ENCODE measurements at places on chromosomes 16 and 17.

- no peak for DNase-seq
These were observed 251.4 kb upstream of the KIF2B start for GRCh38 chr17:53571342-53571741.

DNA sequence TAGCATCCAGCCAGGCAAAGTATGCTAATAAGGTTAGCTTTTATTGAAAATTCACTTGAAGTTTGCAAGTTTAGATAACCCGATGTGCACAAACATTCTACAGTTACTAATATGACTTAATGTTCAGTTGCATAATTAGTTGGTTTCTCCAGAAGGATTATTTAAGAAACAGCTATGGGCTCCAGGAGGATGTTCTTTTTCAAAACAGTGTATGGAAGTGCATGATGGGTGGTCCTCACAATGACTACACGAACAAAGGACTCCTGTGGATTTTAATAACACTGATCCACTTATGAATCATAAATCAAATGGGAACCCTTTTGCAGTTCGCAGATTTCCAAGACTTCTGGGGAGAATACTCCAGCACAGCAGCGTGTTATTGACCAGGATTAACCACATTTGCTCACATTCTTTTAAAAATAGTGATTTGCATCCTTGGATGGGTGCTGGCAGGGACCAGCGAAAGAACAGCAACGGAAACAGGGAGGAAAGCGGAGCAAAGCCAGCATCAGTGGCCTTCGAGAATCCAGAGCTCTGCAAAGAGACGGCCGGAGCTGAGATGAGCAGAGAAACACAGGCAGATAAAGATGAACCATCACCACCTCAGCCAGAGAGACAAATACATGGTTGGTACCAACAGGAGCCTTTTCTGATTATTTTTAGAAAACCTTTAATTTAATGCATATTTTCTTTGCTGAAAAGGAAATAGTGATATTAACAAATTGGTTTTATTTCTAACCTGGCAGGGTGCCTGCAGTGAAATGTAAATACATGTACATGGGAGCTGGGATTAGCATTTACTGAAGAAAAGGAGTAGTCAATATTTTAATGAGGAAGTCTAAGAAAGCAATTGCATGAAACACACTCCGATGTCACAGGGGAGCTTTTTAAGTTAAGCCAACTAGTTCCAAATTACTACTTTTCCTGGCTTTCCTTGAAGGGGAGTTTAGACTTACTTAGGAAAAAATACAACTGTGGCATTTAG lies 623.2 kb upstream of the ZFHX3 start:
- DNase-seq: no peak

GRCh38 chr16:30924076-30924912 lies 922 bp downstream of the FBXL19 start:
- no peak for DNase-seq

GRCh38 chr17:35241520-35241919 lies 1.4 kb upstream of the SLFN5 start:
- no peak for DNase-seq

DNA sequence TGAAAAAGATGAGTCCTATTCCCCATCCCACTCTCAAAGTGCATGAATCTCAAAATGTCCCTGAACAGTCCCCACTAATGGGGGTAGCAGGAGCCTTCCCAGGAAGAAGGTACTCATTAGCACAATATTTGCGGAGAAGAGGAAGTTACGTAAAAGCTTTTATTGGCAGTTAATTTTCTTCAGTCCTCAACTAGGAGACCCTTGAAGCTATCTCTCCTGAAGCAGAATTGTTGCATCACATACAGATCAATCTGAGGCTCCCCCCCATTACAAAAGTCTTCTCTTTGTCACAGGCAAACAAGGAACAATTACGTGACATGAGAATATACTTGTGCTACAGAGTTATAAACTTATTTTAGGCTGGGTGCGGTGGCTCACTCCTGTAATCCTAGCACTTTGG lies 14.2 kb downstream of the SLFN12L start:
- DNase-seq: no peak

DNA sequence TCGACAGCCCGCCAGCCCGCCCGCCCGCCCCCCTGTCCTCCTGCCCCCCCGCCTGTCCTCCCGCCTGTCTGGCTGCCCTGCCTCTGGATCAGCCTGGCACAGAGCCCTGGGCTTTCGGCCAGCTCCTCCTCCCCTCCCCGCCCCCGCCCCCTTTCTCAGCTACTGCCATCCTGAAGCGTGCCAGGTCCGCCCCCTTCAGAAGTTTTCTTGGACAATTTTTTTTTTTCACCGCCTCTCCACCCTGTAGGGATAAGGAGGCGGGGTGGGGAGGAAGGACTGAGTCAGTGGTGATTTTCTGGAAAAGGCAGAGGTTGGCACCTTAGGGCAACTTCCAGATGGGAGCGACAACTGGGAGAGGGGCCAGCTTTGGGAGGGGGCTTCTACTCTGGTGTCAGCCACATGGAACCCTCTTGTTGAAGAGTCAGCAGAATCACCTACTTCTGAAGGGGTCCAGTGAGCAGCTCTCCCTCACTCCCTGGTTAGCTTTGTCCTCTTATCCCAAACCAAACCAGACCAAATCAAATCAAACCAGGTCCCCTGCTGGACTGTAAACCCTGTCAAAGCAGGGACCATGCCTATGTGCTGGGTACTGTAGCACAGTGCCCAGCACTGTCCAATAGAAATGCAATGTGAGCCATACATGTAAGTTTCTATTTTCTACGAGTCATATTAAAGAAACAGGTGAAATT lies 19.7 kb downstream of the IGF2BP1 start:
- DNase-seq: no peak

GRCh38 chr16:80543162-80543561 lies 2.4 kb downstream of the DYNLRB2 start:
- DNase-seq: no peak

DNA sequence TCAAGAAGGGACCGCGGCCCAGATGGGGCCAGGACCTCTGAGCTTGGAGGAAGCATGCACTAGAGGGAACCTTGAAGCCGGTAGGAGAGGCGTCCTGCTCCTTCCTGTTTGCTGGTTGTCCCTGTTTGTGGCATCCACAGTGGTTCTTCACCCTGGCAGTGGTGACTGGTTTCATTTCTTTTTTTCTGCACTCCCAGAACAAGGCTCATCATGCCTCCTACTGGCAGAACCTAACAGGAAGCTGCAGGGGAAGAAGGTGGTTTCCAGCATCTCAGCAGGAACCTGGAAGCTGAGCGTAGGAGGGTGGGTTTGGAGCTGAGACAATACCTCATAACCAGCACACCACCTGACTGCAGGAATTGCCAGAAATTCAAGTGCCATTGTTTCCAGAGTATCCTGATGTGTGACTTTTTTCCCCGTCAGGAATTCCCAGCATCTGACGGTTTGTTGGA lies 5.8 kb downstream of the TMEM231 start:
- DNase-seq: peak; percentile 56

DNA sequence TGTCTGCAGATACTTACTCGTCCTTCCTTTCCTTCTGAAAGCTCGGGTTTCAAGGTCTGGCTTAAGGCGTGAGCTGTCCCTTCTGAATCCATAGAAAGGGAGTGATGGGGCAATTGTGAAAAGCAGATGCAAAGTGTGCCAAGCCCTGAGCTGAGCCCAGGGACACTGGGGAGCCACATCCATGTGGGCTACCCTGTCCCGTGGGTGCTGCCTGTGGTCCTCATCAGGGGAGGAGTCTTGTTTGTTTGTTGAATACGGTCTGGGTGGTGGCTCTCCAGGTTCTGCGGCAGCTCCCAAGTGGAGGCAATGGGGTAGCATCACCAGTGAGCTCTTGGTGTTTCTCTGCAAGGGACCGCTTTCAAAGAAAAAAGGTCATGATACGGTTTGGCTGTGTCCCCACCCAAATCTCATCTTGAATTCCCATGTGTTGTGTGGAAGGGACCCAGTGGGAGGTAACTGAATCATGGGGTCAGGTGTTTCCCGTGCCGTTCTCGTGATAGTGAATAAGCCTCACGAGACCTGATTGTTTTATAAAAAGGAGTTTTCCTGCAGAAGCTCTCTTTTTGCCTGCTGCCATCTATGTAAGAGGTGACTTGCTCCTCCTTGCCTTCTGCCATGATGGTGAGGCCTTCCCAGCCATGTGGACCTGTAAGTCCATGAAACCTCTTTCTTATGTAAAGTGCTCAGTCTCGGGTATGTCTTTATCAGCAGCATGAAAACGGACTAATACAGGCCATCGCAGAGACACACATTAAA lies 1.0 kb upstream of the ALG1 start:
- DNase-seq: no peak

- no peak for DNase-seq
These were observed 165.0 kb downstream of the LGALS9B start for GRCh38 chr17:20302246-20302917.

DNA sequence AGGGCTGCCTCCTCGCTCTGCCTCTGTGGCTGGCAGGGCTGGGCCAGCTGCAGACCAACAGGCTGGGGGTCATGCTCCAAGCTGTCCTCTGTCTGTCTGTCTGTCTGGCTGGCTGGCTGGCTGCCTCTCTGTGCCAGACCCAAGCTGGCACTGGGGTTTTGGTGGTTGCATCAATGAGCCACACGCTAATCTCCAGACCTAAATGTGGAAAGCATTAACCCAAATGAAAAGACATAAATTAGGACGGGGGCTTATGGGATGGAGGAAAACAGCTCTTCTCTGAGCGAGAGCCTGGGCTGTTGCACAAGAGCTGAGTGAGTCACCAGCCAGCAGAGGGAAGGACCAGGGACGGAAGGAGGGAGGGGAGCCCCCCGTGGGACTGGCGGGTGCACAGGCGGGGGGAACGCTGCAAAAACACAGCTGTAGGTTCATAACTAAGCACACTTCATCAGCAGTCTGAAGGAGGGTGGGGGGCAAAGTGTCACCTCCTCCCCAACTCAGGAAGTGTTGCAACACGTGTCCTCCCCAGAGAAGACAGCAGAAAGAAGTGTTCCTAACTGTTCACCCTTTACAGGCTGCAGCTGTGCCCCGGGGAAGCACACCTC lies 83.4 kb downstream of the GAS7 start:
- DNase-seq: no peak

DNA sequence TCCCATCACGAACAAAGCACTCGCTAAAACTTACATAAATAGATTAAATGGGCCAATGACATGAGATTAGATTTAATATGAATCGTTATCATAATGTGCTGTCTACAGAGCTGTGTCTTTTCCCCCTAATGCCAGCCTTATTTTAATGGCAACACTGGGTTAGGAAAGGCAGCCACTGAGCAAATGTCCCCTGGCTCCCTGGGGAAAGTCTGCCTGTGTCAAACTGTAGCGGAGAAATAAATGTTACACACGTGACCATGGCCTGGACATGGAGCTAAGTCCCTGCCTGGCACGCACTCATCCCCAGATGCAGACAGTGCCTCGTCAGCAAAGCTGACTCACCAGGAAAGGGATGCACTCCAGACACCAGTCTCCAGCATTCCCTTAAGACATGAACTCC lies 61.3 kb upstream of the SDK2 start:
- no peak for DNase-seq

- DNase-seq: no peak
These were observed 25.1 kb downstream of the SOX9 start for GRCh38 chr17:72145962-72146361.

DNA sequence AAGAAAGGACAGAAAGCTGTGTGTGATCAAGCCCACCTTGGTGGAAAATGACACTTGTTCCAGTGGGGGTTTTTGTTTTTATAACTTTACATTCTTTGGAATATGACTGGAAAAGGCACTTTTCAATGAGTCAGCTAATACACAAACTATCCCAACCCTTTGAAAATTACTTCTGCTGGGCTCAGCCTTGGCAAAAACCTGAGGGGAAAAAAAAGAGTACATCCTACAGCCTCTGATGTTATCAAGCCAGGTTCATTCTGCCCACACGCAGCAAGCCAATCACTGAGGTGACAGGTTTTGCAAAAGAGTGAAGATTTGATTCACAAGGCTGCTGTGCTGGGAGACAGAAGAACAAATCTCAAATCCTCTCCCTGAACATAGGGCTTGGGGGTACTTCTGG lies 484.5 kb upstream of the ERCC4 start:
- no peak for DNase-seq

GRCh38 chr16:17744921-17745572 lies 274.3 kb upstream of the XYLT1 start:
- DNase-seq: no peak

GRCh38 chr17:70295731-70296130 lies 126.4 kb downstream of the KCNJ2 start:
- no peak for DNase-seq

GRCh38 chr17:42252597-42253550 lies 23.3 kb downstream of the STAT5B start:
- no peak for DNase-seq

GRCh38 chr17:16472539-16472938 lies 19.5 kb downstream of the LRRC75A start:
- no peak for DNase-seq

- DNase-seq: peak; percentile 98
These were observed 822 bp upstream of the ZSCAN10 start for GRCh38 chr16:3099732-3100499.

DNA sequence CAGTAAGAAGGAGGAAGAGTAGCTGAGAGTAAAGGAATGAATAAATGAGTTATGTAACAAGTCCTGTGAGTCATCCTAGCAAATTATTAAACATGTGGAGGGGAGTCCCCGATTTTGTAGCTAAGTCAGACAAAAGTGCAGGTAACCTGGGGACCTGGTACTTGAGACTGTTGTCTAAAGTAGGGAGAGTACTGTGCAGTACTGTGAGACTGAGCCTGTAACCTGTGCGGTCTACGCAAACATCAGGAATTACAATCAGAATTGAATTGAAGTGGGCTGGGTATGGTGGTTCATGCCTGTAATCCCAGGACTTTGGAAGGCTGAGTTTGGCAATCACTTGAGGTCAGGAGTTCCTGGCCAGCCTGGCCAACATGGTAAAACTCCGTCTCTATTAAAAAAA lies 35.7 kb downstream of the IKZF3 start:
- DNase-seq: no peak

- DNase-seq: no peak
These were observed 34.7 kb upstream of the AKAP1 start for GRCh38 chr17:57050306-57050705.

DNA sequence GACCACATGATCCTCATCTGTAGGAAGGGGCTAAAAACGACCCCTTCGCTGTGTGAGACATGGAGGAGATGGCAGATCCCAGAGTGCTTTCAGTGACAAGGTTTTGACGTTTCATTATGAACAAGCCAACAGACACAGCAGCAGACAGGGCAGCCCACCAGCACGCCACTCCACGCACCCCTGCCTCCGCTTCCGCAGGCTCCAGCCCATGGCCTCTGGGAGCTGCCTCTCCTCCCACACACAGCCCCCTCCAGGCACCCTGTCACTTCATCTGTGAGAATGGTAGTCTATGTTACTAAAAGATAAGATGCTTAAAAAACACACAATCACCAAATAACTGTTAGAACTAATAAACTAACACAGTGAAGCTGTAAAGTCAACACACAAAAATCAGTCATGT lies 12.3 kb upstream of the ADCY7 start:
- no peak for DNase-seq

DNA sequence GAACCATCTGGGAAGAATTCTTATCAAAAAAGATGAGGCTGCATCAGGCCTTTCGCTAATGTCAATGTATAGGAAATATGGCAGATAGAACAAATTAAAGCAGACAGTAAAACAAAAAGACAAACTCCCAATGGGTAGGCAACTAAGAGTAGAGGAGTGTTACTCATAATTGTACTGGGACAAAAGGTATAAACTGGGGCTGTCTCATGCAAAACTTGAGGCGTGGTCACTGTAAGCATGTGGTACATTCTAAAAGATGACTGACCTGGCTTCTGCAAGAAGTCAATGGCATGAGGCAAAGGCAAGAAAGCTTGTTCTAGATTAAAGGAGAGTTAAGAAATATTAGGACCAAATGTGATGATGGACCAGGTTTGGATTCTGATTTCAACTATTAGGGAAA lies 26.7 kb downstream of the SMIM36 start:
- DNase-seq: no peak

- no peak for DNase-seq
These were observed 107.6 kb downstream of the SPACA3 start for GRCh38 chr17:33099252-33099651.

- no peak for DNase-seq
These were observed 145.6 kb downstream of the AATF start for GRCh38 chr17:37094391-37094790.
